ENCODE measurements at places on chromosomes 5 and 9. TPM values are rescaled to one million over a fixed set of nuclear protein-coding genes. Genes with fewer than 3 reads are reported as not detected.

The GGTA1 gene
- polyA plus RNA-seq, result 0.17 TPM

The STPG3 gene
- not detected for polyA plus RNA-seq

The GRXCR2 gene
- not detected for polyA plus RNA-seq

The FOXD4L3 gene
- not detected for polyA plus RNA-seq

The FOXI1 gene
- polyA plus RNA-seq, result not detected

The DYNC2I2 gene
- polyA plus RNA-seq, result 48.7 TPM

All from GM23338 (cell line).